Hematopoietic multipotent progenitor cell treated with erythropoietin and hydrocortisone succinate and interleukin-3 and kit ligand, for 15 days (in vitro differentiated cells): ENCODE measurements at places on chromosomes 1 and 21.

- peak; percentile 98 for DNase-seq
Measured at GRCh38 chr1:145978854-145979745, 14.6 kb downstream of the POLR3GL start.

GRCh38 chr1:55192093-55192492 lies 23.1 kb downstream of the USP24 start:
- DNase-seq, result peak; percentile 69

- peak; percentile 30 for DNase-seq
Measured at GRCh38 chr1:185317886-185318310, 855 bp upstream of the IVNS1ABP start.

DNA sequence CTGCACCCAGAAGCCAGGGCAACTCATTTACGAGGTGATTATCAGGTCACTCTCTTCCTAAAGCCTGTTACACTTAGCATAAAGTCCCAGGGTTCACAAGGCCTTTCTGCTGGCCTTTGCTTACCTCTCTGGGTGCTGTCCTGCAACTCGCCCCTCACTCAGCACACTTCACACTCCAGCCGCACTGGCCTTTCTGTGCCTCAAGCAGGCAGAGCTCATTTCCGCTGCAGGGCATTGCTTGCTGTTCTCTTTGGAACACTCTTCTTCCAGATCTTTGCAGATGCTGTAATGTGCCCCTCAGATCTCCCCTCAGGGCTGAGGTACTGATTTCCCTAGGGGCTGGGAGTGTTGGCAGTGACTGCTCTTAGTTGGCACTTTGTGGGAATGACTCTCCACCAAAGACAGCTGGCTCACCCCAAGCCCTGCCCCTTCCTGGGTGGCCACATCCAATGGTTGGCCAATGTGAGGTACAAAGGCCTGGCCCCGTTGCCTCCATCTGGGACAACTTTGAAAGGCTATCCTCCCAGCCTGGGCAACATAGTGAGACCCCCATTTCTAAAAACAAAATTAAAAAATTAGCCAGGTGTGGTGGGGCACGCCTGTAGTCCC lies 50.8 kb upstream of the SSBP3 start:
- DNase-seq, result no peak

DNA sequence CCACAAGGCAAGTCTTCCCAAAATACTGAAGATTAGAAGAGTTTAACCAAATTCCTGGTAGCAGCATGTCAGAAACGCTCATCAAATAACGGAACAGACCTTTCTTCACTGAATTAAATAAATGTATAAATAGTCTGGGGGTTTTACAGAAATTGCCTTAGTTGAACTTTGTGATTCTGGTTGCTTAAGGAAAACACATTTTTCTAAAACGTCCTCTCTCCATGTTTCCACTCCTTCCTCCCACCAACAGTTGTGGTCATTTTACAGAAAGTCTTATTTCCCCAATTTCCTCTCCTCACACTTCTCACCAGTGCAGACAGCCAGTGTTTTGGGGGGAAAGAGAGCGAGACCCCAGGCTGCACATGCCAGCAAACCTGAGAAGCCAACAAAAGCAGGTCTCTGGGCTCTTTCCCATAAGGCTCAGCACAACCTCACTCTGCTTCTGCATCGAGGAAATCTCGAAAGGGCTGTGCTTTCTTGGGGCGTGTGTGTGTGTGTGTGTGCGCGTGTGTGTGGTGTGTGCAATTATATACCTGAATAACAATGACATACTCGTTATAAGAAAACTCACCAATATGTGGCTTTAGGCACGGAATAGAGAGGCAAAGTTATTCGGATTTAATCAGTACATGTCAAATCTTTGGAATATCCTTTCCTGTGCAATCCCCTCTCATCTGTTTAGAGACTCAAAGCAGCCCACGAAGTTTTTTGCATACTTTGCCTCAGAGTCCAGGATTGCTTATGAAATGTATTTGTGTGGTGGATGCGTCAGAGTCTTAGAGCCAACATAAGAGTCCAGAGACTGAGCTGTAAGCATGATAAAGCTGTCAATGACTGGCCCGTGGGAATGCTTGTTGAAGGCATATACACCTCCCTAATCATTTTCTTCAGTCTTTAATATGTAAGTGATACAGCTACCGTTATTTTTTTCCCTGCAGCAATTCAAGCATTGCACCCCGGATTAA lies 2.0 kb downstream of the KCNJ15 start:
- DNase-seq, result no peak

- no peak for DNase-seq
Measured at GRCh38 chr1:59214248-59215208, 82.4 kb upstream of the FGGY start.

DNA sequence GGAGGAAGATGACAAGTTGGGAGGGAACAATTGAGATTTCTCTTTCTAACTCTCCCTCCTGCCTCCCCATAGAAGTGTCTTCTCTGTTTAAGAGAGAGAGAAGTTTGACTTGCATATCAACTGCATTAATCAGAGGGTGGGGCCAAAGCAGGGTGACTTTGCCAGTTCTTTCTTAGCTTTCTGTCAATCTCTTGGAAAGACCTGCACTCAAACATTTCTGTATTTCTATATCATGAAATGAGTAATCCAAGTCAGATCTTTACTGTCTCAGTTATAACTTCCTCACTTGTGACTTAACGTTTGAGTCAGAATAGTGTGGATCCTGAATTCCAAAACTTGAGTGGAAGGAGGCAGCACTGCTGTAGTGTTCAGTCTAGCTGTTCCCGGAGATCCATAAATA lies 180.8 kb upstream of the KCNK2 start:
- DNase-seq, result no peak

DNA sequence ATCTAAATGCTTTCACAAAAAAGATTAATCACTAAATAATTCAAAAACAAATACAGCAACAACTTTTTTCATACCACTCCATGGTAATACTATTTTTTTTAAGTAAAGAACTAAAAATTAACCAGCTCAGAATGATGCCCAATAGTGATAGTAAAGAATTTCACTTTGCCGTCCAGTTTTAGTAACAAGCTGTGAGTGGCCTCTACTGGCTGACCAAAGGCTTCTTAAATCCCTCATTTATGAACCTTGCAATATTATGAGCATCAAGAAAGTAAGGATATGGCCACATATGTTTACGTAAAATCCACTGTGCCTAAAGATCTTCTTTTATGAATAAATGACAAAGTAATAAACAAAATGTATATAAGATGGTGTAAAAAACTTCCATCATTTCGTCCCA lies 108.6 kb downstream of the GPATCH2 start:
- DNase-seq, result no peak

DNA sequence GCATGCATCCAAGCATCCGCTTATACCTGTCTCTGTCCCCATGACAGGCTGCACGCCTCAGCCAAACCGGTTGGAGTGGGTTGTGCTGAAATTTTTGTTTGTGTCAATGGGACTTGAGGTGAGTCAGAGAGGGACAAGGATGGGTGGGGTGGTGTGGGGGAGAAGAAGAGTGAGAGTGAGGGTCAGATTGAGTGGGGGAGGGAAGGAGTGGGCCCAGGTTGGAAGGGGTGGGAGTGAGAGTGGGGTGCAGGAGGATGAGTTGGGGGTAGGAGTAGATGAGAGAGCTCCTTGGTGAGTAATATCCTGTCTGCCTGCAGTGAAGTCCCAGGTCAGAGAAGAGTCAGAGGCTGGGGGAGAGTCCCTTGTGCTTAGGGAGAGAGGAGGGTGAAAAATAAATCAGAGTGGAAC lies 3.3 kb upstream of the NECTIN4 start:
- no peak for DNase-seq

- no peak for DNase-seq
Measured at GRCh38 chr1:24849672-24850295, 80.3 kb downstream of the RUNX3 start.

- no peak for DNase-seq
Measured at GRCh38 chr21:28833182-28833581, 159.5 kb downstream of the LTN1 start.

DNA sequence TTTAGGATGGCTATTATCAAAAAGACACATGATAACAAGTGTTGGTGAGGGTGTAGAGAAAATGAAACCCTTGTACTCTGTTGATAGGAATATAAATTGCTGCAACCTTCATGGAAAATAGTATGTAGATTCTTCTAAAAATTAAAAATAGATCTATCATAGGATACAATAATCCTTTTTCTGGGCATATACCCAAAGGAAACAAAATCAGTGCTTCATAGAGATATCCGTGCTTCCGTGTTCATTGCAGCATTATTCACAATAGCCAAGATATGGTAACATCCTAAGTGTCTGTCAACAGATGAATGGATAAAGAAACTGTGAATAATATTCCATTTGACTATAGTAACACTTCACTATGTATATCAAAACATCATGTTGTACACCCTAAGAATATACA lies 106.7 kb downstream of the MIS18A start:
- no peak for DNase-seq

DNA sequence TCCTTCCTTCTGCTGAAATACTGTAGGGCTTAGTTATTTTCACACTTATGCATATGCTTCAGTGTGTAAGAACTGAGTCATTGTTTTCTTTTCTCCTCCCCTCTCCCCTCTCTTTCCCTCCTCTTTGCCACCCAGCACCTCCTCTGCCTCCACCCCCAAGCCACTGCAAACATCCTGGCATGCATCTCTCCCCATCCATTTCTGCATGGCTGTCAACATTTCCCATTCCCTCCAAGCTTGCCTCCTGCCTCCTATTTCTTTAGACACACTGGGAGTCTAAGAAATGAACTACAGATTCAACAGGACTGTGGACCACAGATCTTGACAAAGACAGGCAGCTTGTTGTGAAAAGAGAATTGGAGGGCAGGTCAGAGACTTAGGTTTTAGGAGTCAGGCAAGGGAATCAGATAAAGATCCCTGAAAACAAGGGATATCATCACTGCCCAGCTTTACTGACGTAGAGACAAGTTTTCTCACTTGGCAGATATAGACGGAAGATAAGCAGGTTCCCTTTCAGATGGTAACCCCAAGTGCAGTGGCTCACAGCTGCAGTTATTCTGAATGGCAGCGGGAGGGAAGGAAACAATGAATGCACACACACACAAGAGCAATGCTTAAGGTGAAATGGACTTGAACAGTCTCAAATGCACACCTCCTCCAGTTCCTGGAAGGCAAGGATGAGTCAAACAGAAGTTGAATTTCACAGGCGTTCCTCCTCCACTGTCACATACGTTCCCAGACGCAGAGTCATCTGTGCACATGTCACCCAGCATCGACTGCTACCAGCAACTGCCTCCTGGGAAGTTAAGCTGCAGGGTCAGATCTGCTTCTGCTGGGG lies 56.1 kb downstream of the HIVEP3 start:
- no peak for DNase-seq

DNA sequence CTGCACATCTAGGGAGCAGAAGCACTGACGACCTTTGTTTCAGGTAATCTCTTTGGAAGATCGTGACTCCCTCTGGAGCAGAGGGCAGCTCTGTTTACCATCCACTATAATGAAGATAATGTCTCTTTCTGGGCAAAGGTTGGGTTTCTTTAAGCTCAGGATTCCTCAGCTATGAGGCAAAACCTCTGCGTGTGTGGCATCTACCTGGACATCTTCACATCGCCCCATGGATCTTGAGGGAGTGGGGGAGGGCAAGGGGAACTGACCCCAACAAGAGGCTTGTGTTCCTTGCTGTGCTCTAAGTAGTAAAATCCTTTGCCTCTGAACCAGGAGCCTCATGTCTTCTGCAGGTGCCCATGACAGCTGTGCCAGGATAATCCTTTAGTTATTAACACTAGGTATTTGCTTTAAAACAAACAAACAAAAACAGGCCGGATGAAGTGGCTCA lies 19.6 kb downstream of the SPATA45 start:
- DNase-seq, result no peak

- DNase-seq, result no peak
Measured at GRCh38 chr1:174239541-174239940, 80.2 kb downstream of the RABGAP1L start.

- no peak for DNase-seq
Measured at GRCh38 chr1:110309767-110310166, 29.4 kb upstream of the RBM15 start.

DNA sequence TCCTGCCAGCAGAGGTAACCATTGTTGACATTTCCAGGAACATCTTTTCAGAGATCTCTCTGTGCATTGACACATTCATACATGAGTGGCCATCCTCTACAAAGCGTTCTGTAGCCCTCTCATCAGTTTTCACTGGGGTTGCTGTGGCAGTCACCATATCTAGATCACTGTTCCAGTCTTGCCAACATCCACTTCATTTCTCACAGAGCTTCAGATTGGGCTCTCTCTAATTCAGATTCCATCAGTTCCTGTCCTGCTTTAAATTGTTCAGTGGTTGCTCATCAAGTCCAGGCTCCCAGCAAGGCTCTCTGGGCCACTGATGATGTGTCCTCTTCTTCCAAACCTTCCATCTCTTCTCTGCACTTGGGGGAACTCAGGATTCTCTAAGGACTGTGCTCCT lies 173.7 kb downstream of the KCNJ6 start:
- no peak for DNase-seq

DNA sequence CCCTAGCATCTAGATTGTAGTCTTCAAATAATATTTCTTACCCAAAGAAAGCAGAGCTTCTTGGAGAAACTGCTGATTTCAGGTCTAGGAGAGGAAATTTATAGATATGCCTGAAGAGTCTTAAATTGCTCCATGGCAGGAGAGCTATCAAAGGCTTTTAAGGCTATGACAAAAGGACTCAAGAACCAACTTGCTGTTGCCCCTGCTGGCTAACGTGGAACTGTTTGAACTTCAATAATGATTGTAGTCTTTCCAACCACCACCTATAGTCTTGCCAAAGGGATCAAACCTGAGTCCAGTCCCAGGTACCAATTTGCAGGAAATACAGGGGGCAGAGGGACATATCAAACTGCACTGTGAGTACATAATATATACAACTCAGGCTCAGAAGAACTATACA lies 336.2 kb upstream of the ESRRG start:
- DNase-seq, result no peak

DNA sequence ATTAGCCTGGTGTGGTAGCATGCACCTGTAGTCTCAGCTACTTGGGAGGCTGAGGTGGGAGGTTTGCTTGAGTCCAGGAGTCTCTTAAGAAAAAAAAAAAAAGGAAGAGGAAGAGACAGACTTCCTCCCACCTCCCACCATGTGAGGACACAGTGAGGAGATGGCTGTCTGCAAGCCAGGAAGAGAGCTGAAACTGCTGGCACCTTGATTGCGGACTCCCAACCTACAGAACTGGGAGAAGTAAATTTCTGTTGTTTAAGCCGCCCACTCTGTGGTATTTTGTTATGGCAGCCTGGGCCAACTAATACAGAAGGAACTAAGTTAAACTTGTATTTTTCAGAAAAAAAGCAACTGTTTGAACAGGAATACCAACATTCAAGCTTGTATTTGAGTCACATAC lies 21.7 kb downstream of the DOP1B start:
- DNase-seq, result no peak

GRCh38 chr21:37780991-37781983 lies 135.0 kb downstream of the KCNJ6 start:
- no peak for DNase-seq
